ENCODE measurements at places on chromosomes 5 and 9. TPM values are rescaled to one million over a fixed set of nuclear protein-coding genes. Genes with fewer than 3 reads are reported as not detected.

DNA sequence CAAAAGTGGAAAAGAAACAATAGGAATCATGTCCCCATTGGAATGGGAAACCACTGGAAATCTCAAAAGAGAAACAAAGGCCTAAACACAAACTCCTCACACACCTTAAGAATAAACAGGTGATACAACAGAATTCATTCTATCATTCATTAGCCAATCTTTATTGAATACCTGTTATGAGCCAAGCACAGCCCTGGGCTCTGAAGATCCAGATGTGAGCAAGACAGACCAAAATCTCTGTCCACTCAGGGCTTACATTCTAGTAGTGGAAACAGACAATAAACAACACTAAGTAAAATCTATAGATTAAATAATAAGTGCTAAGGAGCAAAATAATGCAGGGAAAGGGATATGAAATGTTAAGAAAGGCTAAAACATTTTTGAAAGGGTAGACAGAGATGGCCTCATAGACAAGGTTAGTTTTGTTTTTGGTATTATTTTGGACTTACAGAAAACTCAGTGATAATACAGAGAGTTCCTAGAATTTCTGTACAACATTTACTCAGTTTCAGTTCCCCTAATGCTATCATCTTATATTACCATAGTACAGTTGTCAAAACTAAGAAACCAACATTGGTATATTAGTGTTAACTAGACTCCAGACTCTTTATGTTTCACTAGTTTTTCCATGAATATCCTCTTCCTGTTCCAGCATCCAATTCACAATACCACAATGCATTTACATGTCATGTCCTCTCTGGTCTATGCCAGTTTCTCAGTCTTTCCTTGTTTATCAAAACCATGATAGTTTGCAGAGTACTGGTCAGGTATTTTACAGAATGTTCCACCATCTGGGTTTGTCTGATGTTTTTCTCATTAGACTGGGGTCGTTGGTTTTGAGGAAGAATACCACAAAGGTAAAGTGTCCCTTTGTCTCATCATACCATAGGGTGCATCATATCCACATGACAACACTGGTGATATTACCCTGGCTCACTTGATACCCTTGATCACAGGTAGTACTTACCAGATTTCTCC is 103.7 kb downstream of the SIL1 start:
- DNase-seq, result no peak

PCDHGB6 gene
- 7.4 TPM for total RNA-seq

LMAN2 gene
- 321 TPM for total RNA-seq

DNA sequence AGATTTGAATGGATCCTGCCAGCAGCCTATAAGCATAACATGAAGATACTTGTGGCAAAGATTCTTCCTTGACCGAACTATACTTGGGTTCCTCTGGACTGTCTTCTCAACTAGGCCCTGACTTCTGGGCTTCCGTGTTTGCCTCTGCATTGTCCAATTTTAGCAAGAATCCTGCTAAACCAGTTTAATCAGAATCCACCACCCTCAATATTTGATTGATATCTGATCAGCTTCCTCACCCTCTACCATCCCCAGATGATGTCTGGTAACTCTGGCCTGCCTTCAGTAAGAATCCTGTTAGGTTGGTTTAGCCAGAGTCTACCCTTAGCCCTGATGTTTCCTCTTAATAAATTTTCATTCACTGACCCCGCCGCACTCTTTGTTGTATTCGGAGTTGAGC is 54.4 kb upstream of the GALNT10 start:
- no peak for DNase-seq

- no peak for DNase-seq
Measured at GRCh38 chr5:21895766-21896350, 957.3 kb downstream of the CDH12 start.

DNA sequence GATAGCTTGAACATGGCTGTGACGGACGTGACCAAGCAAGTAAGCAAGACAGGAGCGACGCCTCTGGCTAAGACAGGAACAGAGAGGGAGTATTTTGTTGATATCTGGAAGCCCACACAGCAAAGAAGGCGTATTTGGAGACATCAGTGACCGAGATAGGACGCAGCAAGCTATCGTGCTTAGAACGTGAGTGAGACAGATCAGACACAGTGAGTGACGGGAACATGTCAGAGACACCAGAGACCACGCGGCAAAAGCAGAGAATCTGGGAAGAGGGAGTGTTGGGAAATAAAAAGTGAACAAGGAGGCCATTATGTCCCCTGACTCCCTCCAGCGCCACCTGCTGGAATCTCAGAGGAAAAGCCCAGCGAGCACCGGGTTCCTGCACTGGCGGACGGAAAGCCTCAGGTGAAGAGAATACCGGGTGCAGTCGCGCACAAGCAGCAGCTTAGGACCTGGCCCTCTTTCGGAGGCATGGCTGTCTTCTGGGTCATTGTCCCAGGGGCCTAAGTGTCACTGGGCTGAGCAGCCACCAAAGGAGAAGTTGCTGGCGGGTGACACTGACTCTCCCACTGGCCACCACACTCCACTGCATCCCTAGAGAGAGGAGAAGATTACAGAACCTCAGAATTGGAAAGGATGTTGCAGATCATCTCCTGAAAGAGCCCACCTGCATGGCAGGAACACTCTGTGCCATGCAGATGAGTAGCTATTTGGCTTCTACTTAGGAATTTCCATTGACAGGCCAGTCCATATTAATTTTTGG is 99.1 kb downstream of the FBXO38 start:
- peak; percentile 22 for DNase-seq

DNA sequence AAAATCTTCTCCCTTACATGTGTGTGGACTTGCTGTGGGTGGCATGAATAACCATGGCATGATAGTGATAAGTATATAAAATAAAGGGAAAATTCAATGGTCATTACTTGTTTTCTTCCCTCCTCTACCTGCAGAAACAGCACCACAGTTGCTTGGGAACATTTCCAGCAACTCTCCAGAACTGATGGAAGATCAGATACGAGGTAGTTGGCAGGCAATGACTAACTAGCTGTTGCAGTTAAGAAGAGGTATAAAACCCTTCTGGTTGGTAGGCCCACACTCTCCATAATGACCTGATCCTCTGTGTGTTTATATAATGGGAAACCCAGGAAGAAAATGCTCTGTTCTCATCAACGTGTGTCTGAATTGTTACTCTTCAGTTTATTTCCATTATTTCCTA is 185.9 kb downstream of the SYK start:
- no peak for DNase-seq

DNA sequence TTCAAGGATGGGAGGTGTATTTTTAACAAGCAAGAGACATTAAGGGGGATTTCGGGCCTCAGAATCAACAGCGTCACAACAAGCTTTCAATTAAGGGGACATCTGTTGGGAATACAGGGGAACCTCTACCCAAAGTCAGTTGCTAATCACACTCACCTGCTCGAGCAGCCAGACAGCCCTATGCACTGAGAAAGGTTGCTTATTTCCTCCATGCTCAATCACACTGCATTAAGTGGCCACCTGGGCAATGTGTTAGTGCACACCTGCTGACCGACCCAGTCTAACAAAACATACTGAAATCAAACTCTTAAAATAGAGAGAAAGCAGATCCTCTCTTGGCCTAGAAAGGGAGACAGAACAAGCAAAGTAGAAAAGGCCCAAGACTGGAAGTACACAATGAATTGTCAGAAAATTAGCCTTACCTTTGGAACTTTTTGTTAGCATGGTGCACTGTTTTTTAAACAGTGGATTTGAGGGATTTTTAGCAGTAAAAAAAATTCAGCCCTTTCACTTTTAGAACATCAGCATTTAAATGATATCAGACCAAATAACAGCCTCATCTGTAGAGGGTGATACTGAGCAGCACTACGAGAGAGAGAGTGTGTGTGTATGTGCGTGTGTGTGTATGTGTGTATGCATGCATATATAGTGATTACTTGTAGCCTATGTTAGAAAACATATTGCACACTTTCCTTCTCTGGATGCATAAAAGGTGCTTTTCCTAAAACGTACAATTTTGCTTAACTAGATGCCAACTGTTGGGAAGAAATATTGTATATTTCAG is 1118.6 kb upstream of the DMAC1 start:
- DNase-seq, result no peak

DNA sequence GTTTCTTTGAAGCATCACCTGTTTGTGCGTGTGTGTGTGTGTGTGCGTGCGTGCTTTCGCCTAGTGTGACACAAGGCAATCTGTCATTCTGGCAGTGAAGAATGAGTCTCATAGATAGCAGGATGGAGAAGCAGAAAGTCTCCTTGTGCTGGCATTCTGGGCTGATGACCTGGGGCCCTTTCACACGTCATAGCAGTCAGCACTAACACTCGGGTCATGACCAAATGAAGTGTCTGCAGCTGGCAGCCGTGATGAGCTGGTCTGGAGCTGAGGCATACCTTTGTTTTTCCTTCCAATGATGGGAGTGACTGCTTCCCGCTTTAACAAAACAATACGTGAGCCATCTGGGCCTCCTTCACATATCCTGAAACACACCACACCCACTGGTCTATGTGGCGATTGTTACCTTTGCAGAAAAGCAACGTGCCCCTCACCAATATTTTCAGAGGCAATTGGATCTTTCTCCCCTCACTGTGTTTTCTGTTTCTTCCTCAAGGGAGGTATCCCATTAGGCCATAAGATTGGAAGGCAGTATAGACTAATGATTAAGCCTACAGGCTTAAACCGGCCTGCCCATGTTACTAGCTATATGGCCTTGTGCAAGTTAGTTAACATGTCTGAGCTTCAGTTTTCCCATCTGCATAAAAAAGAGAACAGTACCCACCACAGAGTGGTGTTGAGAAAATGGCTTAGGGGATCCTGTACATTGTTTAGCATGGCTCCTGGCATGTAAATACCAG is 88.8 kb downstream of the SREK1 start:
- DNase-seq, result no peak

DNA sequence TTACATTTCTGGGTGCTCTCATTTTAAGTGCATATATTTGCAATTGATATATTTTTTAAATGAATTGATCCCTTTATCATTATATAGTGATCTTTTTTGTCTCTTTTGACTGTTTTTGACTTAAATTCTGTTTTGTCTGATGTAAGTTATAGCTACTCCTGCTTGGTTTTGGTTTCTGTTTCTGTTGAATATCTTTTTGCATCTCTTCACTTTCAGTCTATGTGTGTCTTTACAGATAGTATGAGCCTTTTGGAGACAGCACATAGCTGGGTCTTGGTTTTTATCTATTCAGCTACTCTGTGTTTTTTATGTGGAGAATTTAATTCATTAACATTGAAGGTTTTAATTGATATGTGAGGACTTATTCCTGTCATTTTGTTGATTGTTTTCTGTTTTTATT is 311.3 kb downstream of the SPATA31D1 start:
- DNase-seq, result no peak

GRCh38 chr5:72605632-72606031 is 98.4 kb upstream of the ZNF366 start:
- DNase-seq, result no peak

FOXD4L4 gene
- total RNA-seq, result not detected

FAM219A gene
- total RNA-seq, result 7.0 TPM

DNA sequence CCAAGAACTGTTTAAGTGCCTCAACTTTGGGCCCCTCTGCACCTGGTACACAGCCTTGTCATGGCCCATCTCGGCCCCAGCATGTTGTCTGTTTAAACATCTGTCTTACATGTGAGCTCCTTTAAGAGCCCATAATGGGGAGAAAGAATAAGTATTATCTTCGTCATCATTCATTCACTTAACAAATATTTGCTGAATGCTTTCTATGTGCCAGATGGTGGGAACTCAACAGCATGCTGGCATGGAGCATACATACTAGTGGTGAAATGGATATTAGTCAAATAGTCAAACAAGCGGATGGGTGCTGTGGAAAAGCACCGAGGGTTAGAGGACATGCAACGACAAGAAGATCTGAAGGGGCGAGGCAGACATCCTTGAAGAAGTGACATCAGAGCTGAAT is 54.5 kb downstream of the GABBR2 start:
- no peak for DNase-seq

DNA sequence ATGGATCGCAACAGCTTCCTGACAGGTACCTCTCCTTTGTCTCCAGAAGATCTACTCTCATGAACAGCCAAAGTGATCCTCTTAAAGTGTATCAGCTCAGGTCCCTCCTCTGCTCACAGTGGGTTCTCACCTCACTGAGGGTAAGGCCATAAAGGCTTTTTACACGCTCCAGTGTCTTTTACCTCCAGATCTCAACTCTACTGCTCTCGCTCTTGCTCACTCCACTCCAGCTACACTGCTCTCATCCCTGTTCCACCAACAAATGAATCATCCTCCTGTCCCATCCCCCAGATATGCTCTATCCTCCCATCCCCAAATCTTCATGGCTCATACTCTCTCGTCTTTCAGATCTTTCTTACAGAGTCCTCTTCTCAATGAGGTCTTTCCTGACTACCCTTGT is 248.6 kb upstream of the EFNA5 start:
- no peak for DNase-seq

DNA sequence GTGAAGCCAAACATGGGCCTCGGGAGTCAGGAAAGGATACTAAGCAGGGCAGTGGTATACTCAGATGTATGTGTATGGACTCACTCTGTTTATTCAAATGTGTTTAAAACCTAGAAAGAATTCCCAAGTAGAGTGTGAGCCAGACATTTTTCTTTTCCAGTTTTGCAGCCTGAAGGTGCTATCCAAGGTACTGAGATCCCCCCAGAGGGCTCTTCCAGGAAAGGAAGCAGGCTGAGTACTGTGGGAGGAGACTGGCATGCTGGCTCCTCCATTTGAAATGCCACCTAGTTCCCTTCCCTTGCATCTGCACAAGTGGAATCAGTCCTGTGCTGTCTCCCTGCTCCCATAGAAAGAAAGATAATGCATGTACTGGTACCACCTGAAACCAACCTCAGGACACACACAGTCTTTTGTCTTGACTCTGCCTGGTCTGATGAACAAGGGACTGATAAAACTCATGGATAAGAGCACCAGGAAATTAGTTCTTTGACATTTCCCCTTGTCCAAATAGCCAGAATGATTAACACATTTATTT is 85.9 kb downstream of the HRH2 start:
- DNase-seq, result no peak

GRCh38 chr5:31355337-31355736 is 161.9 kb downstream of the CDH6 start:
- DNase-seq, result no peak

- DNase-seq, result no peak
Measured at GRCh38 chr5:124796495-124796894, 50.1 kb upstream of the ZNF608 start.

GRCh38 chr5:585556-585955 is 26.6 kb upstream of the CEP72 start:
- no peak for DNase-seq

NOXA1 gene
- total RNA-seq, result 31.0 TPM

DNA sequence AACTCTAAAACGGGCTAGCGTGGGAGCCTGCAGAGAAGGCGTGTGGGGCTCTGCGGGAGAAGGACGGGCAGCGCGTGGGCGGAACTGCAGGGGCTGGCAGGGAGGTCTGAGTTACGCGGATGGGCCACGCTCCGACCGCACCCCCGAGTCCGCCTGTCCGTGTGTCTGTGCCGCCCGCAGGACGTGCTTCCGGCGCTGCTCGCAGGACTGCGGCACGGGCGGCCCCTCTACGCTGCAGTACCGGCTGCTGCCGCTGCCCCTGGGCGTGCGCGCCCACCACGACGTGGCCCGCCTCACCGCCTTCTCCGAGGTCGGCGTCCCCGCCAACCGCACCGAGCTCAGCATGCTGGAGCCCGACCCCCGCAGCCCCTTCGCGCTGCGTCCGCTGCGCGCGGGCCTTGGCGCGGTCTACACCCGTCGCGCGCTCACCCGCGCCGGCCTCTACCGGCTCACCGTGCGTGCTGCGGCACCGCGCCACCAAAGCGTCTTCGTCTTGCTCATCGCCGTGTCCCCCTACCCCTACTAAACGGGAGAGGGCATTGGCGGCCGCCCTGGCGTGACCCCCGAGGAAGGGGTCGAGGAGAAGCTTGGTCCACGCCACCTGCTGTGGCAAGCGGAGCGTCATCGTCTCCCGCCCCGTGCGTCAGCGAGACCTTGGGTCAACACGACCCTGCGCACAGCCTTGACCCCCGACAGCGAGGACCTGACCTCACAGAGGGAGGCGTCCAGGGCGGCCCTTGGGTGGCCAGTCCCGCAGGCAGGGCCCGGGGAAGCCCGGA is 11.4 kb upstream of the ASS1 start:
- peak; percentile 71 for DNase-seq
